ENCODE measurements at places on chromosomes 16 and 17.
A peak's percentile ranks its signal among the peaks of the same experiment; 100 is the strongest.

DNA sequence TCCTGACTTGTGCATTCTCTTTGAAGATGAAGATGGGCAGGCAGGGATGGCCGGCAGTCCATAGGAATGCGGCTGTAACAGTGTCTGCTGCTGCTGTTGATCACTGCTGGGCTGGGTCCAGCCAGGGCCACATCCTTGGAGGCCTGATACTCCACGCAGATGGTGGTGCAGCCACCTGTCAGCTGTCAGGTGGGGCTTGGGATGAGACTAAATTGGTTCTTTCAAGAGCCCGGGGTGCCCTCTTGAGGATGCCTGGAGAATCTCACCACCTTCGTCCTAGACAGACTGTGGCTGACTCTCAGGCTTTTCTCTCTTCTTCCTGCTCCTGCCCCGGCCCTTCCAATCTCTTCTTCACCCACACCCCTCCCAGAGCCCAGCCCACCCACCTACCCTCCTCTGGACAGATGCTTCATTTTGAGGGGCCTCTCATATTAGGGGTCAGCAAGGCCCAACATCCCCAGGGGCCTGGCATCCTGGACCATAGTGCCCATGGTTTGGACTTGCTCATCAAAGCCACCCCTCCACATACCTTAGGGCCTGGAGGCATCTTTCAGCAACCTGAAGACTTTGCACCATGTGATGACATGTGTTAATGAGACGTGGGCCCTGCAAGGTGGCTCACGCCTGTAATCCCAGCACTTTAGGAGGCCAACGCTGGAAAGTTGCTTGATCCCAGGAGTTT is 19.1 kb downstream of the OSBPL7 start:
- ATAC-seq, result peak; percentile 85

DNA sequence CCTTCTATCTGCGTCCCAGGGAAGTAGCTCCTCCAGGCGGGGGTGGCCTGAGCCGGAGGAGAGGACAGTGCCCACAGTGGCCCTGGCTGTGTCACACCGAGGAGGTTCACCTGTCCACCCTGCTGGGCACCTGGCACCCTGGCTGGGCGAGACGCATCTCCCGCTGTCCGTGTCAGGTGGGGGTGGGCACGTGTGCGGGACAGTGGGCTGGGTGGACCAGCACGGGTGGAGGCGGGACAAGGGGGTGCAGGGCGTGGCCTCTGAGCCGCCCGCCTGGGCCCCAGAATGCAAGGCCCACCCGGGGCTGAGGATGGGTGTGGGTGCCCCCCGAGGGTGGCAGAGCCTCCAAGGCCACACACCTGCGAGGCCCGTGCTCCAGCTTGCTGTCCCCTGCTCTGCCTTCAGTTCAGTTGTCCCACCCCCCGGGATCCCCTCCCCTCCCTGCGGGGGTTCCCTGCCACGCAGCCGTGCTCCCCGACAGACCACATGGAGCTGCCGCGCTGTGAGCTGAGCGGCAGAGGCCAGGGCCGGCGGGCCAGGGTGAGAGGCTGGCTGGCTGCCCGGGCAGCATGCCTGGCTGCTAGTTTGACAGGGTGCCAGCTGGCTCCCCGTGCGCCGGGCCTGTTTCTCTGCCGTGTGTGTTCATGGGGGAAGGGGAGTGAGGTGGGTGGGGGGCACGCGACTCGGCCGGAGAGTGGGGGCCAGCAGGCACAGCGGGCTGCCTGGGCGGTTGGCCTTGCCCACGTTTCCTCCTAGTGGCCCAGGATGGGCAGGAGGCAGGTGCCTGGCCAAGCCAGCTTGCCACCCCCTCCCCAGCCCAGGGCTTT is 33.9 kb downstream of the BAHCC1 start:
- ATAC-seq, result peak; percentile 5

- ATAC-seq, result peak; percentile 88
Observed at GRCh38 chr16:27232061-27232900, 29.0 kb downstream of the KDM8 start.

DNA sequence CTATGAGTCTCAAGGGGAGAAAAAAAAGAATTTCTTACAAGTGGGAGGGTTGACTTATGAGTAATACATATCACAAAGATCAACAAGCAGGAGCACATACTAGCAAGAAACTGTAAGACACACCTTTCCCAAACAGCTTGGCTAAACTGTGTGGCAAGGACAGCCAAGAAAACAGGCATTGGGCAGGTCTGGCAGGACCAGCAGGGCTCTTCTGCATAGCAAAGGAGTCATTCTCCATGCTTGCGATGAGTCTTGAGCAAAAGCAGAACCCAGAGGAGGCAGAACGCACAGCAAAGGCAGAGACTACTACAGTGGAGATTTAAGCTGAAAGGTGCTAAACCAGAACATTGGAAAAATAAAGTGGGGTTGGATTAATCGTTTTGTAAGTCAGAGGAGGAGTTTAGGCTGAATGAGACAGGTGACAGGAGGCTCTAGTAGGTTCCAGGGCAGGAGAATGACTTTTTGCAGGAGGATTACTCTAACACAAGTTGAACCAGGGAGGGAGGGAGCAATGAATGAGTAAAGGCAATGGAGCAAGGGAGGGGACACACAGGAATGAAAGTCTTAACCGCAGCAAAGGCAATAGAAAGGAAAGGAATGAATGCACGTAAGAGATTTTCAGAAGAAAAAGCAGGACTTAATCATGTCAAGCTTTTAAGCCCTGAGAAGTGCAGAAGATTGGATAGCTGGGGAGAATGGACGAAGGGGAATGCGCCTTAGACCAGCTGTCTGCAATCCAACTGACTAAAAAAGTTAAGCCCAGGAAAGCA is 2.7 kb downstream of the N4BP1 start:
- ATAC-seq, result no peak

DNA sequence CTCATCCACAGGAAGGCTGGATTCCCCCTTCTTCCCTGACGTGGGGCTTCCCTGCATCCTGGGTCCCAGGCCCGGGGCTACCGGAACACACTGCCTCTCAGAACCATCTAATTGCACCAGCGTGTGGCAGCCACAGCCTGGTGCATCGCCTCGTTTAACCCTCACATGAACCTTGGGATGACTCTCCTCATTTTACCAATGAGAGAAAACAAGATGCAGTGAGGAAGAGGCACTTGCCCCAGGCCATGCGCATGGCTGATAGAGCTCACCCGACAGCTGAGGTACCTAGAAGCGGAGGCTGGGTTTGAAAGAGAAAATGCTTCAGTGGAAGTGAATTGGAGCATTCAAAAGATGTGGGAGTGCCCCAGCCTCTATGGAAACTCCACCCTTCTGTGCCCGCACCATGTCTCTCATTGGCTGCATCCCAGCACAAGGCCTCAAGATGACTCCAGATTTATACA is 162.3 kb downstream of the KATNIP start:
- ATAC-seq, result no peak

DNA sequence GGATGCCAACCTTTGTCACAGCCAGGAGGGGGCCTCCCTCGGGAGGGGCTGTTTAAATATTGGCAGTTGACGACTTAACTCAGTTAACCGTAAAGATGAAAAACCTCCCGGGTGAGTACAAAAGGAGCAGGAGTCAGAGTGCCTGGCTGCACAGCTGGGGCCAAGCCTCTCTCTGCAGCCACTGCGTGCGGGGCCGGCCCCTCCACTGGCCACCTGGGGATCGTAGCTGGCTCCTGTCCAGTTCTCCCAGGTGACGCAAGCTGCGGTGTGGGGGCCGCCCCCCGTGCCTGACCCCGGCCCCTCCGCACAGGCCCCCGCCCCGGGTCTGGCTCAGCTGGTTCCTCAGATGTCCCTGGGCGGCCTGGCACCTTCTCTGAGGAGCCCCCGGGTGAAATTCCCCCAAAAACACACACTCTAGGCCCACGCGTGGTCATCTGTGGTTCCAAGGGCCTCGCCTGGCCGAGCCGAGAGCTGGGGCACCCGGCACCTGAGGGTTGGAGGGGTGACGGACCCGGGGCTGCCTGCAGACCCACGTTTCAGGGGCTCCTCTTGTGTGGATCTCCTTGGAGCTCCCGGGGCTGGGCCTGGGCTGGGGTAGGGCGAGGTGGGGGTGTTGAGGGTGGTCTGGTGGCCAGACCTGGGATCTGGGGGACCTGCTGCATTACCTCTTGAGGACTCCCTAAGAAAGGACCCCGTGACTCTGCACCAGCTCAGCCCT is 7.4 kb upstream of the CACNA1H start:
- ATAC-seq, result peak; percentile 24

GRCh38 chr17:53844491-53845107 is 21.9 kb downstream of the KIF2B start:
- no peak for ATAC-seq

DNA sequence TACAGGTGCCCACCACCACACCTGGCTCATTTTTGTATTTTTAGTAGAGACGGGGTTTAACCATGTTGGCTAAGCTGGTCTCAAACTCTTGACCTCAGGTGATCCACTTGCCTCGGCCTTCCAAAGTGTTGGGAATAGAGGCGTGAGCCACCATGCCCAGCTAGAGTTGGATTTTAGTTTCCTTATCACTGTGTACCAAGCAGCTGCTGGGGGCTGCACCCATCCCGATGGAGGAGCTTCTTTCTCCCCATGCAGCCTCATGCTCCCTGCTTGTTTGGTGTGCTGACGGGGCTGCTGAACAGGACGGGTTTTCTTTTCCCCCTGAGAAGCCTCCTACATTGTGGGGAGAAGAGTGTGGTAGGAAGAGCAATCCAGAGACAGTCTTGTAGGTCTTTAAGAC is 173.2 kb downstream of the LGALS9B start:
- no peak for ATAC-seq

DNA sequence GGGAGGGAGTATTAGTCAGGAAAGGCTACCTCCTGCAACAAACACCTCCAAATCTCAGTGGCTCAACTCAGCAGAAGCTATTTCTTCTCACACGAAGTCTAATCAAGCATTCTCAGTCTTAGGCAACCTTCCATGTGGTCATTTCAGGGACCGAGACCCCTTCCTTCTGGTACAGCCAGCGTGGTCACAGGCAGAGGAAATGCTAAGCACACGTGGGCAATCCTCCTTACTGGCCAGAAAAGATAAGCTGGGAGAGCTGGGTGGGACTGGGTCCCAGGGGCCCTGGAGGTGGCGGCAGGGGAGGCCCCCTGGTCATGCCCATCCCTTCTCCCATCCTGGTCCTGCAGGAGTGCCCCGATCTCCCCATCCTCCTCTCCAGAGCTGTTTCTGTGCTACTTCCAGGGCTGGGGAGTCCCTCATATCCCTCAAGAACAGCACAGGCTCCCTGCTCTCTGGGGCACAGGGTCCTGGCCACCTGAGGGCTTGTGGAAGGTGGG is 5.7 kb upstream of the CX3CL1 start:
- peak; percentile 55 for ATAC-seq

DNA sequence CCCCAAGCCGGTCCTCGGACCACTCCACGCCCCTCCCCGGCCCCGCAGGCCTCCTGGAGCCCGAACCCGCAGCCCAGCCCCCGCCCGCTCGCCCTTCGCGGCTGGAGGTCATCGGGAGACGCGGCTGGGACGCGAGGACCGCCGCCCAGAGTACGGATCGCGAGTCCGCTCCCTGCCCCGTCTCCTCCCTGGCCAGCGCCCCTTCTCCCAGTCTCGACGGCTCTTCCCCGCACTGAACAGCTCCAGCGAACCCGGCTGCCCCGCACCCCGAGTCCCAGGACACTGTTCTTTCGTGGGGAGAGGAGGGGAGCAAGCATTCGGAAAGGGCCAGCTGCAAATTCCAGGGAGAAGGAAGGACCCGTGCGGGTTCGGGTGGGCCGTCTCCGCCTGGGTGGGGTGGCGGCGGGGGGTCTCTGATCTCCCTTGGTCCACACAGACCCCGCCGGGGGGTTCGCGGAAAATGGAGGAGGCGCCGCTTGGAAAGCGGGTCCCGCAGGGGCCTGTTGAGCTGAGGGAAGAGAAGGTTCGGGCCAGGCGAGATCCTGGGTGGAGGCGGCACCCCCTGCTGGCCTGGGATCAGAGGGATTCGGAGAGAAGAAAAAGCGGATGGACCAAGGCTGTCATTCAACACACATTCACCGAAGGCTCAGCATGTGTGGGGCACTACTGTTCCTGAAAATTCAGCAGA is 632 bp upstream of the RTN4RL1 start:
- ATAC-seq, result no peak

DNA sequence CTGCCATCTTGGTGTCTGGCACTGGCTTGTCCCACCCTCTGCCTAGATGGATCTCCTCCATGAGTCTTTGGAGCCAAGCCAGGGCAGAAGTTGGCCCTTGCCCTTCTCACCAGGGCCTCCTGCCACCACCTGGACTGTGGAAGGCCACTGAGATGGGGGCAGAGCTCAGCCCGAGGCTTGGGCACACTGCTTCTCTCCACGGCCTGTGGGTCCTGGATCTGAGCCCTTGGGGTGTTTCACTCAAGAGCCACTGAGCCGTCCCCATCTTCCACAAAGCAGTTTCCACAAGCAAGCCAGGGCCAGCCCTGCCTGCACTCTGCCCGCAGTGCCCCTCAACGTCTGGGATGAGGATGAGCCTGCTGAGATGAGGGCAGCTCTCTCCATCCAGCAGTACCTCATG is 16.7 kb upstream of the CD300A start:
- no peak for ATAC-seq

DNA sequence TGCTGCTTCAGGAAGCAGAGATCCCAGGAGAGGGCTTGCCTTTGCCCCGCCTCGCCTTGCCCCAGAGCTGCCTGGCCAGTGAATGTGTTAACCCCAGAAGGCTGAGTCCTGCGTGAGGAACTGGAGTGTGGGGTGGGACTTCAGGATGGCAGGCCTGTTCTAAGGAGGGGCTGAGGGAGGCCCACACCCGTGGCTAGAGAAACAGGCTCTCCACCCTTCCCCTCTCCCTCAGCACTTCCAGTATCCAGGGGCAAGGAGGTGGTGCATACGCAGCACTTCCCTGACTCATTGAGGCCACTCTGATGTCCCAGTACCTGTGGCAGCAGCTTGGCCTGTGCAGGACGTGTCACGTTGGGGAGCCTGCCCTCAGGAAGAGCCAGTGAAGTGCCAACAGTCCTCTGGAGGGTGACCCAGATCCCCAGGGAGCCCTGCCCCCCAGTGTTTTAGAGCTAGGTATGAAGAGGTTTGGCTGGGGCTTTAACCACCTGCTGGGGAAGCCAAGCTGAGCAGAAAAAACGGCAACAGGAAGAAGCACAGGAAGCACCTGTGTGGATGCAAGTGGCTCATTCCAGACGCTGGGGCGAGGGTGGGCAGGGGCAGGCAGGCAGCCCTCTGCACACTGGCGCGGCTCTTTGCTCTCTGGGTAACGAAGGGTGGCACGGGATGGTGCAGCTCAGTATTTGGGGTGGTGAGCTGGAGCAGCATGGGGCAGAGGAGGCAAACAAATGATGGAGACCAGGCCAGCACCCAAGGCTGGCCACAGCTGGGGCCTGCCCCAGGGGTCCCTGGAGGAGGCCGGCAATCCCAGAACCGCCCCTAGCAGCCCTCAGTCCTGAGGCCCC is 14.7 kb upstream of the CTCF start:
- peak; percentile 82 for ATAC-seq

GRCh38 chr16:83793179-83793578 is 14.6 kb upstream of the HSBP1 start:
- ATAC-seq, result no peak

DNA sequence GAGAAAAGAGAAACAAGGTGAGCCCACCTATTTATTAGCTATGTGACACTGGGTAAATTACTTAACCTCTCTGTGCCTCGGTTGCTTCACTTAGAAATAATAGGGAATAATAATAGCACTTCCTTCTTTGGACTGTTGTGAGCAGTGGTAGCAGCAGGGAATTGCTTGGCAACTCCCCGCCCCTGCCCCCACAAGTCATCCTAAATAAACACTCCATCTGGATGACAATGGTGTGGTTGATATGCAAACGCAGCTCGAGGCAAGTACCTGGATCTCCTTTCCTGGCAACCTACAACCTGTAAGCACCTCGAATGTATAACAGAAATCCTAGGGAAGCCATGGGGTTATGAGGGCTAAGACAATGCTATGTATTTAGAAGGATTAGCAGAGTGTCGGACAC is 9.1 kb downstream of the TEKT3 start:
- ATAC-seq, result no peak

- ATAC-seq, result no peak
Observed at GRCh38 chr16:87245511-87245910, 71.7 kb downstream of the C16orf95 start.

Measured in stimulated activated memory B cell treated with anti-CD40 and anti-IgM and Interleukin-4, amounts not matched to agents 10 μg/mL and 1 μg/mL and 100 μg/mL, for 72 hours (primary cell).